Hindlimb muscle (tissue), 1 donor: ENCODE measurements at places on chromosomes 2 and 18.

DNA sequence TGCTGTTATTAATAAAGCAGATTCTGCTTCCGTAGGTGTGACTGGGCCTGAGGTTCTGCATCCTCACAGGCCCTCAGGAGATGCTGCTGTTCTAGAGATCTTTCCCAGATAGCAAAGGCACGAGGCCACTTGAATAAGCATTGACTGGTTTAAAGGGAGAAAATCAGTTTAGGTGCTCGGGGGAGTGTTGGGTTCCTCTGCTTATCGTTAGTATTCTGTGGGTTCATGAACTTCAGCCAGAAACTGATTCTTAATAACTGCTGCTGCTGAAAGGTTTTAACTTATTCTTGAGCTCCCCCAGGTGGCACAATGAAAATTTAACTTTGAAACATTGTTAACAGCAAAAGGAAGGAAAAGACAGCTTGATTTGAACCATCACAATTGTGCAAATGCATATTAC is 56.9 kb downstream of the ITGA6 start:
- DNase-seq: peak; percentile 11

- peak; percentile 11 for DNase-seq
Measured at GRCh38 chr2:58739033-58739432, 497.9 kb upstream of the FANCL start.

- DNase-seq: no peak
Measured at GRCh38 chr2:60612033-60612432, 58.6 kb upstream of the BCL11A start.

- DNase-seq: no peak
Measured at GRCh38 chr2:15579641-15580040, 12.0 kb upstream of the DDX1 start.

GRCh38 chr2:229798446-229799155 is 84.2 kb upstream of the DNER start:
- DNase-seq: peak; percentile 23

GRCh38 chr18:58269931-58270330 is 225.9 kb downstream of the NEDD4L start:
- no peak for DNase-seq

GRCh38 chr2:127398239-127398590 is 10.4 kb upstream of the MAP3K2 start:
- DNase-seq: peak; percentile 49

GRCh38 chr2:46284260-46284659 is 12.9 kb upstream of the EPAS1 start:
- no peak for DNase-seq

DNA sequence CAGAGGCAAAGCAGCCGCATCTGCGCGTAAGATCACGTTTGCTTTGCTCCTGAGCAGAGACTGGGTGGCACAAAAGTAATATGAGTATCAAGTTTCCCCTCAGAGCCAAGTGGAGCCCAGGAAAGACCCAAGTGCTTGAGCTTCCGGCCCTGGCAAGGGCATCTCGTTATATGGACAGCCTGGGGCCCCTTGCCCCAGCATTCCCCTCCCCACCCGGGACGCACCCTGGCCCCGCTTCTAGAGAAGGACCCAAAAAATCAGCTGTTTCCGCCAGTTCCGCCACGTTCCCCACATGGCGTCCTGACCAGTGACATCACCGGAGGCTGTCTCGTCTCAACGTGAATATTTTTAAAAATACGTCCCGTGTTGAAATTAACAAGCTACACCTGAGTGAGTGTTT is 135.1 kb downstream of the NFATC1 start:
- DNase-seq: no peak

DNA sequence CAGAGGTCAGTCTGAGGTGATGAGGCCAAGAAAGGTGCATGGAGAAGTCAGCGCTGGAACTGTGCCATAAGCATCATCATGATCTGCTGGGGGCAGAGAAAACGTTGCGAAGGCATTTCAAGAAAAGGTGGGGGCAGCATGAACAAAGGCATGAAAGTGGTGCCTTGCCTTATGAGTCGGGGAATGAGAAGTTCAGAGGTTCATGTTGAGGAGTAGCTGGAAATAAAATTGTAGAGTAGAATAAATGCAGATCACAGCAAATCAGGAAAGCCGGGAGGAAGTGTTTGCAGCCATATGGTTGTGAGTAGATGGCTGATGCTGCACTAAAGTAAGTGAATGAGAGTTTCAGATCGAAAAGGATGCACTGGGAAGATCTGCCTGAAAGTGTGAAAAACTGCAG is 72.1 kb upstream of the ARL5A start:
- DNase-seq: no peak

DNA sequence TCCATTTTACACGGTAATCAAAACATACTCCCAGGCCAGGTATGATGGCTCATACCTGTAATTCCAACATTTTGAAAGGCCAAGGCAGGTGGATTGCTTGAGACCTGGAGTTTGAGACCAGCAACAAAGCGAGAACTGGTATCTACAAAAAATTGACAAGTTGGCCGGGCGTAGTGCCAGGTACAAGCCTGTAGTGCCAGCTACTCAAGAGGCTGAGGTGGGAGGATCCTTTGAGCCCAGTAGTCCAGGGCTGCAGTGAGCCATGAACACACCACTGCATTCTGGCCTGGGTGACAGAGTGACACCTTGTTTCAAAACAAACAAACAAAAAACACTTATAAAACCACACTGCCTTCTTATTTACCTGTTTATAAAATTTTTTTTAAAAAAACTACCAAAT is 80.8 kb downstream of the GAREM1 start:
- no peak for DNase-seq

DNA sequence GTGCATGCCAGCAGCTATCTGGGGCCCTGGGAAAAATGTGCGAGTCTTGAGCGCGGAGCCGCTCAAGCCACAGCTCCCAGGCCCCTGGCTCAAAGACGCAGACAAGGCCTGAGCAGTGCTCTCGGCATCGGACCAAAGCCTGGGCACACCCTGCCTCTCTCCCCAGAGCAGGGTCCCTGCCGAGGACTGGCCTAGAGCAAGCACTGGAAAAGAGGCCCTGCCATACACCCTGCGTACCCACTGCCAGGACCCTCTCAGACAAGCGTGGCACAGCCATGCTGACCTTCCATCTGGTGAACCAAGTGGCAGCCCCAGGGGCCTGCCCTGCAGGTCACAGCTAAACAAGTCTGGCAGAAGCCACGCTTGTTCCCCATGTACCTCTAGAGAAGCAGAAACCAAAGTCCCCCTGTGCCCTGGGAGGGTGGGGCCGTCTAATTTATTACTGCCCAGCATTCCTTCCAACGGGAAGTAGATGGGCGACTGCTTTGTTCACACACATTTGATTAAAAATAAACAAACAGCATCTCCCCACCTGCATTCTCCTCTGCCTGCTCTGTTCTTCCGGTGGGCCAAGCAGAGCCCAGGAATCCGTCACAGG is 14.0 kb downstream of the STK25 start:
- DNase-seq: no peak

DNA sequence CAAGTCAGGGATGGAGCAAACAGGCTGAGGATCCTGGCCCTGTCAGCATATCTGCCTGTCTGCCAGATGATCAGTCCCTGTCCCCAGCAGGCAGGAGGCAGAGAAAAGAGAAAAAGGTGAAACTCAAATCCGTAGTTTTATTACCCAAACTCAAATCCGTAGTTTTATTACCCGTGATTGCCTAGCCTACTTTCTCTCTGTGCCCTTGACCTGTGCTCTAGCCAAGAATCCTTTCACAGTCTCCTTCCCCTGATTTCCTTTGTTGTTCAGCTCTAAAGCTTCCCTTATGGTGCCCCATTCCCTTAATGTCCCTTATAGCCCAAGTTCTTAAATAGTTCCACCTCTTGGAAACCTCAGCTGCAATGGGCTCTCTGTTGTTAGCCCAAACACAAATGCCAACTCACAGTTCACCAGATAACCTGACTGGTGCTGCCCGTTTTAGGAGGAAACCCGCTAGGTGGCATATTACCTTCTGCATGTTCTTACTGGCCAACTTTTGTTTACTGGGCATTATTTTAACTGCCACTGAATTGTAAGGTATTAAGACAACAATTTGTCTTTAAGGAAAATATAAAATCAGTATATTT is 125.7 kb upstream of the FZD5 start:
- no peak for DNase-seq
